ENCODE measurements at places on chromosomes 3 and 15.

DNA sequence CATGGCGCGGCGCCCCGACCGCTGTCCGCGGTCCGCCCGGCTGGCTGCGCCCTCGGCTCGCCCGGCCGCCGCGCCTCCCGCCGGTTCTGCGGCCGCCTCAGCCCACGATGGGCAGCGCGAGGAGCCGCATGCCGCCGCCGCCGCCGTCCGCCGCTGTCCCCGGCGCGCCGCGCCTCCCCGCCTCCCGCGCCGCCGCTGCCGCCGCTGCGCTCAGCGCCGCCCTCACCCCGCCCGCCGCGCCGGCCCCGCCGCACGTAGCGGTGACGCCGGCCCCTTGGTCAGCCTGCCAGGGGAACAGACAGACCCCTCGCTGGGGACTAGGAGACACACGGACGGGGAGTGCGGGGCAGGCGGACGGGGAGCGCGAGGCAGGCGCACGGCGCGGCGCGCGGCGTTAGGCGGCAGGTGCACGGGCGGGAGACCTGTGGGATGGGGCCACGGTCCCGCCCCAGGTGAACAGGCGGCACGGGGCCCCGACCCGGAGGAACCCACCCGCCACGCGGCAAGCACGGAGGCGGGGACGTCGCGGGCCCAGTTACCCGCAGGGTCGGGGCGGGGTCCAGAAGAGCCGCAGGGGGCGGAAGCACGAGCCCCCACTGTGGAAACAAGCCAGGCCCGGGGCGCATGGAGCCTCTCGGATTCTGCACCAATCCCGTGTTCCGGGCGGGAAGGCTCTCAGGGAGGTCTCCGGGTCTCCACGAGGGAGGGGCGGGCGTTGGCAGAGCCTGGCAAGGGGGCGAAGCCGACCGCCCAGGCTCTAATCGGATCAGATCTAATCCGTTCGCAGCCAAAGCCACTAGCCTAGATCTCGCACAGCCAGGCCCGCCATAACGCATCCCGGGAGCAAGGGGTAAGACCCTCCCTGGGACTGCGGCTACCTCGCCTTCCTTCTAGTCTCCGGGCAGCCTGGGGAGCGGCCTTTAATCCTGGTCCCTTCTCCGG lies at the start of gene CSPG5:
CSPG5 (minus strand) TSS at position 175 of the 942 bp plus-strand sequence; CDS start at position 3, 172 bp downstream.
- DNase-seq, result no peak

DNA sequence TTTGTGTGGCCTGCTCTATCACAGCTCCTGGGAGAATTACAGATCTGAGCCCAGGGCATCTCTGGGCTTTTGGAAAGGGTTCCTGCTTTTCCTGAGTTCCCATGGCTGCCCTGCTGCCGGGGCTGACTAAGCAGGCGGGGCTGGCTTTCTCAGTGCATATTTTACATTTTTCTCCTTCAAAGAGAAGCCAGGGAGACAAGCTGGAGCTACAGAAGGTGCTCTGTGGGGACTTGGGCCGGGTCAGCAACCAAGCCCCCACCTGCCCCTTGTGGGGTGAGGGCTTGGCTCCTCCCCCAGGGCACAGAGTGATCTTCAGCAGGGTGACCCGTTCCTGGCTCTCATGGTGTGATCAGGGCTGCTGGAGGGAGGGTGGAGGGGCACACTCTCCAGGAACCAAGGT lies 17.4 kb downstream of the ABTB1 start:
- no peak for DNase-seq

- DNase-seq, result no peak
These were observed 8.5 kb upstream of the FANCD2 start for GRCh38 chr3:10017636-10018292.

GRCh38 chr15:66016199-66016598 lies 146.9 kb downstream of the RAB11A start:
- DNase-seq, result no peak

DNA sequence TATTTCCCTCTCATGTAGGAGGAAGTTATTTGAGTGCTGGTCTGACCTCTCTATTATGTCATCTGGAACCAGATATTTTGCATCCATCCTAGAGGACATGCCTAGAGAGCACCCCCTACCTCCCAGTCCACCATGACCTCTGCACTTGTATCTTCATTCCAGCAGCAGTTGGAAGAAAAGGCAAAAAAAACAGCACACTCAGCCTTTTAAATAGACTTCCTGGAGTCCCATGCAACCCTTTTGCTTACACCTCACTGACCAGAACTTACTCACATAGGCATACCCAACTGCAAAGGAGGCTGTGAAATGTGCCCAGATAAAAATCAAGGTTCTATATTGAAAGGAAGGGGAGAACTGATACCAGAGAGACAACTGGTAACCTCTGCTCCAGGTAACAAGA lies 92.3 kb upstream of the FHIT start:
- no peak for DNase-seq

- no peak for DNase-seq
These were observed 231.2 kb upstream of the CADM2 start for GRCh38 chr3:84727616-84728015.

GRCh38 chr3:24264748-24265158 lies 229.9 kb downstream of the THRB start:
- no peak for DNase-seq

- no peak for DNase-seq
These were observed 28.0 kb downstream of the PTPN9 start for GRCh38 chr15:75551091-75551490.

DNA sequence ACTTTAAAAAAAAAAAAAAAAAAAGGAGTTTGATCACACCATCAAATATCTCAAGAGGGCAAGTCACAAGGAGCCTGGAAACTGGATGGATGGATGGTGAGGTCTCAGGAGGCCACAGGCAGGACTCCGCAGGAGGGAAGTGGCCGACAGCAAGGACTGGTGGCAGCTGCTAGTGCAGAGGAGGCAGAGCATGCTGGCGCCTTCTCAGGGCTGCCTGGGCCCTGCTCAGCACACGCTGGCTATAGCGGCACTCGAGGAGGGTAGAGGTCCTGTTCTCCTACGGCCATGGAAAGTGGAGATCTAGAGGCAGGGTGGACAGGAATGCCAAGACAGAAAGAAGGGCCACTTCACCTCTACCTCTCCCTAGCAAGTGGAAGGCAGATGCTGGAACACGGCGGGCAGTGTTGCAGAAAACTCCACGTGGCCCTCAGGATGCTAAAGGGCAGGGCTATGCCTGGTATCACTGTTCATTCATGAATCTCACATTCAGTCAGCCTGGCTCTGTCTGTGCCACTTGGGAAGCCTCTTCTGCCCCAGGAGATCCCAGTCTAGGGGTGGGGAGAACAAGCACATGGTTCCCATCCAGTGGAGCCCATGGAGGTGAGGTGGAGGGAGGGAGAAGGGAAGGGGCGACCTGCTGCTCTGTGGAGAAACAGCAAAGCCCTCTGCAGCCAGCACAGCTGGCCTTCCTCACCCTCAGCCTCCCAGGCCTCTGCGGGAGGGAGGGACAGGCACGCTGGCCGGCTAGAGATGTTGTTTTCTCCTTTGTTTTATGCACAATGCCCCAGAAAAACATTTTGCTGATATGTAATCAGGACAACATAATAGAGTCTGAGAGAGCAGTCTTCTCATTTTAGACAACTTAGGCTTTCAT lies 71.0 kb downstream of the OXNAD1 start:
- DNase-seq, result no peak

DNA sequence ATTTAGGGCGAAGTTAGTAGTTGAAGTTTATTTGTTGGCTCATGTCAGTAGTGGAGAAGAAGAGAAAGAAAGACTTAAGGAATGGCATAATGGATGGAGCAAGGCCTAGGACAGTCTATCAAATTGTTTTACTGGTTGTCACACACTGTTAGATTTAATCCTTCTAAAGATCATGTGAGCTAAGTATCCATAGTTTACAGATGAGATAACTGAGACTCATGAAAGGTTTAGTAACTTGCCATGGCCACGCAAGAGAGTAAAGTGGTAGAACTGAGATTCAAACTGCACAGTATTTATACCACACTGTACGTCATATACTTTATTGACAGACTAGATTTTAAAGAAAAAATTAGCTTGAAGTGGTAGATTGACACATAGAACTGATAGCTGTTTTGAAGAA lies 11.4 kb downstream of the SPRED1 start:
- no peak for DNase-seq

GRCh38 chr15:66946578-66947164 lies 118.7 kb upstream of the SMAD3 start:
- peak; percentile 67 for DNase-seq

- no peak for DNase-seq
These were observed 15.7 kb upstream of the RTP1 start for GRCh38 chr3:187181454-187182170.

- no peak for DNase-seq
These were observed 28.3 kb downstream of the CCDC32 start for GRCh38 chr15:40536501-40536900.

GRCh38 chr15:91895051-91895450 lies 41.5 kb downstream of the SLCO3A1 start:
- no peak for DNase-seq

DNA sequence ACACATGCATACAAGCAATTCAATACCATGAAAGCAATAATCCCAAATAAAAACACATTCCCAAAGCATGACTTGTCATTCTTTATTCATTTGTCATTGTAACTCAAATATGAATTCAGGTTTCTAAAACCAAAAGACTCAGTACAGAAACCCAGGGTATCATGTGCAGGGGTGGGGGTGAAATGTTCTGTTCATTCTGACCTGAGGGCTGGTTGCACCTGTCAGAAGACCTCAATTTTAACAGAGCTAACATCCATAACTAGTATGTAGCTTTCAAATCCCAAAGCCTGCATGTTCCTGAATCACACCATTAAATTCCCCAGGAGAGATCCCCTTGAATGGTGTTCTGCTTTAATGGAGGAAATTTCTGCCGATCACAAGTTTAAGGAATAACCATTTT lies 738.7 kb downstream of the MCTP2 start:
- DNase-seq, result no peak

DNA sequence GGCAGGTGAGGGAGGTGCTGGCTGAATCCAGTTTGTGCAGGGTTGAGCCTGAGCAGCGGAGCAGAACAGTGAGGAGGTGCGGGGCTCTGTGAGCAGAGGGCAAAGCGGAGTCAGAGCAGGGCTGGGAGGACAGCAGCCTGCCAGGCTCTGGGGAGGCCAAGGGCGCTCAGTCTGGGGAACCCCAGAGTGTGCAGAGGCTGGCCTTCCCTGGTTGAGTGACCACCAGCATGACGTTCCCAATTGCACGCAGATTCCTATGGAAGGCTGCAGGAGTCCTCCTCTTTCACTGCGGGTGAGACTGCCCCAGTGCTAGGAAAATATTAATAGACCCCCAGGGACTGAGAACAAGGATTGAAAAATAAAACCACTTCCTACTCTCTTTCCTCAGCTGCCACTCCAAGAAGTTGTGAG lies 13.2 kb downstream of the MRAS start:
- DNase-seq, result no peak

DNA sequence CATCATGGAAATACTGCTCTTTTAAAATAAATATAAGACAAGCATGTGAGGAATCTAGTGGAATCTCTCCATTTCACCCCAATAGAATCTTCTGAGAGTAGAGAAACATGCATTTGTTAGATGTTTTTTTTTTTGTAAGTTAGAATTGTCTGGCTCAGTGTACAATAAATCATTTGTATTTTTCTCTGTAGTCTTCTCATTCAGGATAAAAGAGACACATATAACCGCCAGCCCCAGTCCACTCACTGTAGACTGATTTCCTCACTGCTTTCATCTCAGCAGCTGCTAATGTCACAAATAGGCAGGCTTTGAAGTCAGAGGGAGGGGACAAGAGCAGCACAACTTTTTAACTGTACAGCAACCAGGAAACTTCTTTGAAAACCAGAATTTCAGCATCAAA lies 140.2 kb upstream of the RBMS3 start:
- no peak for DNase-seq

DNA sequence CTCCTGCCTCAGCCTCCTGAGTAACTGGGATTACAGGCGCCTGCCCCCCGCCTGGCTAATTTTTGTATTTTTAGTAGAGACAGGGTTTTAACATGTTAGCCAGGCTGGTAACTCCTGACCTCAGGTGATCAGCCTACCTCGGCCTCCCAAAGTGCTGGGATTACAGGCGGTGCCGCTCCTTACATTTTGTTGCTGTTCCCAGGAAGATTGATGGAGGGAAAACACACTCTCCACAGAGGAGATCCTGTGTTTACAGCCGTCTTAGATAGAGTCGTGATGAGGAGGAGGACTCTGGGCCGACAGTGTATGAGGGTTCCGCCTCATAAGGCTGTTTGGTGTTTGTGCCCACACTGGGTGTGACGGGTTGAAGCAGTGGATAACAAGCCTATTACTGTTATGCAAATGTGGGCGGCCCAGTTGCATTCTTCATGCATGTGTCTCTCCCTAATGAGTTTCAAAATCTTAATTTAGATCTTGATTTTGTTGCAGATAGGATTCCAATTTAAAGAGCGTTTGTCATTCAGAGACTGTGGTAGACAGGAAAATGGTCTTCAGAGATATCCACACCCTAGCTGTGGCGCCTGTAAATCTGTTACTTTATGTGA lies 60.0 kb downstream of the APBA2 start:
- DNase-seq, result no peak

DNA sequence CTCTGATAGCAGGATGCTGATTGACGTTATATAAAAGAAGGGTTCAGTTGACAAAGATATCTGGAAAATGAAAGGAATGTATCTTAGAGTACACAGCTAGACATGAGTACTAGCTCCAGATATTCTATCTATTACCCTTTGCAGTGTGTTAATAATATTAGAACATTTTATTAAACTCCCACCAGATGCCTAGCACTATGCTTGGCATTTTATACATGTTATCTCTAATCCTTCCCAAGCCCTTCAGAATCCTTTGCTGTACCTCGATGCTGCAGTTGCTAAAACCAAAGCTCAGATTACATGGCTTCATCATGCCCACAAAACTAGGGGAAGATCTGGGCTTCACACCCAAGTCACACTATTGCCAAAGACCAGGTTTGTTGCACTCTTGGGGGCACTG lies 350.1 kb upstream of the AZI2 start:
- no peak for DNase-seq

DNA sequence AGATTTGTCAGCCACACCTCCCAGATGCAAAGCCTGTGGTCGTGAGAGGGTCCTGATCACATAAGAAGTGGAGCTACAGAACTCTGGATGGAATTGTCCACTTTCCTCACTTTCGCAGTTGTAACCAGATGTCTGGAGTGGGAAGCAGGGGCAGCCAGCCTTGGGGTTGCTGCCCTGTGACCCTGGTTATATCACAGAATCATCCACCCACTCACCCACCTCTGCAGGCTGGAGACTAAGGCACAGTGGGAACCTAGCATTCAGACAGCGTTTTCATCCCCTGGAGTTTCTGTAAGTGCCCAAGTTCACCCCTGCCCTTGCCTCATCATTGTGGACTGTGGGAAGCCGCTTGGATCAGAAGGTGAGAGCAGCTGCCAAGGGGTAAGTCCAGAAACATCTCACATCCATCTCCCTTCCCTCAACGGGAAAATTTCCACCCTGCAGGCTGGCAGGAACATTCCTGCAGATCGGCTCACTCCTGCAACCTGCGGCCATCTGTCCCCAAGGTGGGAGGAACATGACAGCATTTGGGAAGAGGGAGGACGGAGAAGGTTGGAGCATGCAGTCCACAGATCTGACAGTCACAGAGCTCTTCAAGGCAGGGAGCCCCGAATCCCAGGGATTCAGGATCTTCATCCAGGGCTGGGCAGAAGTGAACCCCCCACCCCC lies 2.9 kb upstream of the IQSEC1 start:
- no peak for DNase-seq

DNA sequence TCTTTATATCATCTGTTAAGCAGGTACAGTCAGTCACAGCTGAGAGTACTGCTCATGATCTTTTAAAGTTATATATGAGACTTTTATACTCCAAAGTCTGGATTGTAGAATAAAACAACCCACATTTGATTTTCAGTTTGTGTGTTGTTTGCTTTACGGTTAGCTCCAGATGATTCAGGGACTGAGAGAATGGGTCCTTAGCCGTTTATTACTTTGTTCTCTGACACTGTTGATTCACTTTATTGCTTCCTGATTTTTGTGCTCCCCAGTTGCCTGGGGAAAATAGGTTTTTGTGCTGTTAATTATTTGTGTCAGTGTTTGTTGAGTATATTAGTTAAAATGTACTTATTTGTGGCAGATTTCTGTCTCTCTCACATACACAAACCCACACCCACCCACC lies 8.6 kb upstream of the EBLN2 start:
- no peak for DNase-seq

All from stimulated activated CD4-positive, alpha-beta T cell treated with anti-CD3 and anti-CD28 coated beads, TNF-alpha, amount 100 ng/mL, for 1 hour (primary cell).